ENCODE measurements at places on chromosomes 6 and 20.
A peak's percentile ranks its signal among the peaks of the same experiment; 100 is the strongest.

GRCh38 chr6:5335020-5335419 lies 73.7 kb downstream of the FARS2 start:
- no peak for DNase-seq

- DNase-seq = no peak
These were observed 100.2 kb upstream of the TMEM181 start for GRCh38 chr6:158459726-158460125.

GRCh38 chr6:163679753-163680152 lies 265.2 kb downstream of the QKI start:
- DNase-seq = no peak

GRCh38 chr6:168313431-168314011 lies 6.1 kb downstream of the DACT2 start:
- peak; percentile 50 for DNase-seq

- no peak for DNase-seq
These were observed 187.0 kb upstream of the TAB2 start for GRCh38 chr6:149130508-149130907.

GRCh38 chr6:157479464-157480303 lies 98.7 kb downstream of the ZDHHC14 start:
- no peak for DNase-seq

GRCh38 chr6:99305021-99305554 lies 44.4 kb downstream of the FAXC start:
- no peak for DNase-seq

DNA sequence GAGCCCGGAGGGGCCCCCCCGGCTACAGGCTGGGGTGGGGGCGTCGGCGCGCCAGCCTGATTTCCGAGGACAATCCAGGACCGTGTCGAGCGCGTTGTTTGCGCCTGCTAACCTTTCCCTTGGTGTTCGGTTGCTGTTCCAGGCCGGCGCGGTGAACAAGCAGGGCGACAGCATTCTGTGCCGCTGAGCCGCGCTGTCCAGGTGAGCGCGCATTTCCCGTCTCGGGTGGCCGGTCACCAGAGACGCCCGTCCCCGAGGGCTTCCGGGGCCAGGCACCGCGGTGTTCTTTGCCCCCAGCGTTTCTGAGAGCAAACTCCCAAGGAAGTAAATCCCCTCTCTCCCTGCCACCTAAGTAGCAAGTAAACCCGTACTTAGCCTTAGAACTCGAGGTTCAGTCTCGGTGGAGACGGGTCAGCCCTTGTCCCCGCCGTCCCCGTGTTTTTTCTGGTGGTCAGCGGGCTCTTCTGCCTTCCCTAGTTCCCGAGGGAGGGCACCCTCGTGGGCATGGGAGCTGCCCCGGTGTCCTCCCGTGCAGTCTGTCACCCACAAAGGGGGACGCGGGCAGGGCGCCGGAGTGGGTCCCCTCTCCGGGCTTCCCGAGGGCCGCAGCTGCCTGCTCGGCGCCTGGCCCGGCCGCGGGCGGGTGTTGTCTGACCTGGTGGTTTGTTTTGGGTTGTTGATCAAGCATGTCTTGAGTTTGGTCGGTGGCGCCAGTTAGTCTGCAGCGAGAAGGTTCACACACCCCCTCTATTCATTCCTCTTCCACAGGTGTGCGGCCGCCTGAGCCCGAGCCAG lies 1.5 kb downstream of the ID4 start:
- DNase-seq = no peak

DNA sequence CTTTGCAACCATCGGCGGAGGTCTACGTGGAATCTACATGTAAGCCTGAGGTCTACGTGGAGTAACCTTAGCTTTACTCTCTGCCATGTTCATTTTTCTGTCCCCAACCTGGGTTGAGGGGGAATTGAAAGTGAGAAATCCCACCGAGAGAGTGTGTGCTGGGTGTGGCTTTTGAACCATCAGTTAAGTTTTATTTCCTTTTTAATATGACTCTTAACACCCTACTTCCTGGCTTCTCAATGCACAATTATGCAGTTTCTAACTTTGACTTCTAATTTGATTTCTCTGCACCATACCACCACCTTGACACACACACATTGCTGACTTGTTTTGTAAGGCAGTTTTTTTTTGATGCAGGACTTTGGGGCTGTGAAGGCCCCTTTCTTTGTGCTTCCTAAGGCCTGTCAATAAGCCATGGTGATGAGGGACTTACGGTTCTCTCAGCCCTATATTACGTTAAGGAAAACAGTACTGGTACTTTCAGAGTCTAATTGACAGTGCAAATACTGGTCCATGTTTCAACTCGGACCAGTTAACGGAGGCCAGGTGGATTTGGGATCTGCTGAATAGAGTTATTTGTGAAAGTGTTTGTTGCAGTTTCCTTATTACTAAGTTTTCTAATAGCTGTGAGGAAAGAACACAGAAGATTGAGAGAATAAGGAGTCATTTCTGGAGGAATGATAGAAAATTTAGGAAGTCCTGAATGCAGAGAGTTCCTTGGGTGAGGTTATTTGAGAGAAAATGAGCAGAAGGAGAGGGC lies 206.5 kb downstream of the JARID2 start:
- no peak for DNase-seq

DNA sequence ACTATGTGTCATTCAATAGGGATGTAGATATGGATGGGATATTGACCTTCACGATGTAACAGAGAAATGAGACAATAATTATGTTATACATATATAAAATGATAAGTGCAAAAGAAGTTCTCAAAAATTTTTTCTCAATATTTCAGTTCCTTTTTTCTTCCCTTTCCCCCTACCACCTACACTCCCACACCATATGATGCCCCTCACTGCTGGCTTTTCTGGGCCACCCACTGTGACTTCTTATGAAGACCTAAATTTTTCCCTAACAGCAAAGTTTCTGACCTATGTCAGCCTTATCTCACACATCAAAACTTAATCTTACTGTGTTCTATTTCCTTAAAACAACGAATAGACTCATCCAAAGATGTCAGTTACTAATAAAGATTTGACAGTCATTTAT lies 89.9 kb upstream of the MYLIP start:
- no peak for DNase-seq

GRCh38 chr6:36419310-36419709 lies 23.3 kb downstream of the PXT1 start:
- no peak for DNase-seq

DNA sequence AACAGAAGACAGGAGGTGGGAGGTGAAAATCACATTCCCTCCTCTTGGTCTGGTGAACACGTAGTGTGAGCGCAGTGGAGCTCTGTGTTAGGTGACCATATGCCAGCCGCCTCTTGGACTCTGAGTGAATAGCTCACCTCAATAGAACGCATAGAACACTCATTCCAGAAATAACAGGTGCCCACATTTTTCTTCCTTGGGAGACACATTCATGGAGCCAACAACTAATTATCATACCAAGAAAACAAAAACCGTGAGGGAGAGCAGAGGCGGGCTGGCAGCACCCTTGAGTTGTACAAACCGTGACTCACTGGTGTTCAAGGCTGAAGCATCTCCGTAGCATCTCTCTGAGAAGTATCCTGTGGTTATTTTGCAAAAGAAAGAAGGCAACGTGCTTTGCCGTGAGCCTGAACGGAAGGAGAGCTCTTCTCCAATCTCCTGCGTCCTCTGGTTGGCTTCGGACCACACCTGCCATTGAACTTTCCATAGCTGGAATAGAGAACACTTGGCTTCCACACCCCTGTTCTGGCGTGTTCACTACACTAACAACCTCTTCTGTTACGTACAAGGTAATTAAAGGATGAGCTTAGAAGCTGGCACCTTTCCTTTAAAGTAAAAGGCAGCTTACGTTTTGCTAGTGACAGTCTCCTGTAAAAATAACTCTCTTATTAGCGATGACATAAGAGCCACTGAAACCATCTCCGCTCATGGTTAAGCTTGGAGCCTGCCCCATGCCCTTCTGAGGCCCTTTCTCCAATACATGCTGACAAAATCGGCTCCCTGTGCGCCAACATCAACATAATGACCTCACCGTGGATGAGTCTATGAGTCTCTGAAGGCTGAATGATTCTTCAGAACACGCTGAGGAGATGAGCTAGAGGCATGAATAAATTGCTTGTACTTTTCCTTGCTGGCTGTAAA lies 30.2 kb upstream of the SGK1 start:
- DNase-seq = peak; percentile 87

DNA sequence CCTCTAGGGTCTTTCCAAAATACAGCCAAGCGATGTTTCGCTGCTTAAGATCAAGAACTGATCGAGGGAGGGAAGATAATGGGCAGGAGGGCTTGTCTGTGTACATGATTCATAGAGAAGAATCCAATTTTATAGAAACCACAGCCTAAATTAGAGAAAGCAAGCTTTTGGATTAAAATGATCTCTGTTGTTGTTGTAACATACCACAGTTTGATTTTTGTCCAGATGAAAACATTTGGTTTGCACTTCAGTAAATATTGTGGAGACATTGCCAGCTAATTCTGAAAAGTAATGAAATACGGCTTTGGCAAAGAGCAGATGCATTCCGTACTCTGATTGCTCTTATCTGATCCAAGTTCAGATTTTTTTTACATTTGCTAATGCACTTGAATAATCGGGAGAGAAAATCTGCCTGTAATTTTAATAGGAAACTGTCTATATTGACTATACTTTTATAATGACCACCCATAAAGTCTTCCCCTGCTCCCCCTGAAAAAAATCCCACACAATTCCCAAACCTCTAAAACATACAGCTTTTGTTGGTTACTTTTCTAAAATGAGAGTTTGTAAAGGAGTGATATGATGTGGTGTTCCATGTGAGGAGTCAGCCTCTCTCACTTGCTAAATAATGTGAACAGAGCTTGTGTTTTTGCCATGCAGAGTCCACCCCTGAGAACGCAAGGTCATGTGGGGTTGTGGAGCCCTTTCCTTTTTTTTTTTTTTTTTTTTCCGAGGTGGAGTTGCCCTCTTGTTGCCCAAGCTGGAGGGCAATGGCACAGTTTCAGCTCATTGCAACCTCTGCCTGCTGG lies 199.9 kb downstream of the DTNBP1 start:
- DNase-seq = no peak

GRCh38 chr20:7859356-7859802 lies 80.9 kb downstream of the HAO1 start:
- peak; percentile 36 for DNase-seq

DNA sequence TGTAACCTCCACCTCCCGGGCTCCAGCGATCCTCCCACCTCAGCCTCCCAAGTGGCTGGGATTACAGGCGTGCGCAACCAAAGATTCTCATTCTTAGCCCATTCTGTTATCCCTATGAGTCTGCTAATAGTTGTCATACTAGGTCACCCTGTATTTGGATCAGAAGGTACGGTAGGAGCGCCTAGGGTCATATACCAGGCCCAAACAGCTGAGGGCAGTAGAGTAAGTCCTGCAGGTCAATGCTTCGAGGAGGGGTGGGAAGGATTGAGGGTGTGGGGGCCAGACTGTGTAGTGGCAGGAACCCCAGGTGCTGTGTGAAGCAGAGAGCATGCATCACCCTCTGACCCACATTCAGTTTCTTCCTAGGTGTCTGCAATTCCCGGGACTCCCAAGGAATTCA lies 22.7 kb upstream of the POU5F1 start:
- DNase-seq = no peak

DNA sequence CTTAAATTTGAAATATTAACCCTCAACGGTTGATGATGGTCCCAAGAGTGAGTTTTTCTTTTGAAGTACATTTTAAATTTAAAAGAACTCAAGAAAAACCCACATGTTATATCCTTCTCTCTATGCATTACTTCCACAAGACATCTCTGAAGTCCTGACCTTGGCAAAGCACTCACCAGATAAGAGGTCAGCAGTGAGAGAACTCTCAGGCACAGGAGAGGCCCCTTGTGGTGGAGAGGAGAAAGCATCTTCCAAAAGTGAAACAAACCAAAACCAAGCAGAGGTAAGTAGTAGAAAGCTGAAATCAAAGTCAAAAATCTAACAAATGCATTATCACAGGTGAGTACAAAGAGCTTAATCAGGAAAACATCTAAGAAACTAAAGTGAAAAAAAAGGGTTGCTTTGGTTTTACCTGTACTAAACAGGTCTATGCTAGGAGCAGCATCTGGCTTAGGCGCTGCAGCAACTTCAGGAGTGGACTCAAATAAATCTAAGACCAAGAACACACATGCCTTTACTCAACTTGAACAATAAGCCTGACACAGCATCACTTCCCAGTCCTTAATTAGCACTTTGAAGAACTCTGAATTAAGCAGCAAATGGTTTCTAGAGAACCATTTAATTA lies 80.5 kb downstream of the PRSS35 start:
- DNase-seq = no peak

DNA sequence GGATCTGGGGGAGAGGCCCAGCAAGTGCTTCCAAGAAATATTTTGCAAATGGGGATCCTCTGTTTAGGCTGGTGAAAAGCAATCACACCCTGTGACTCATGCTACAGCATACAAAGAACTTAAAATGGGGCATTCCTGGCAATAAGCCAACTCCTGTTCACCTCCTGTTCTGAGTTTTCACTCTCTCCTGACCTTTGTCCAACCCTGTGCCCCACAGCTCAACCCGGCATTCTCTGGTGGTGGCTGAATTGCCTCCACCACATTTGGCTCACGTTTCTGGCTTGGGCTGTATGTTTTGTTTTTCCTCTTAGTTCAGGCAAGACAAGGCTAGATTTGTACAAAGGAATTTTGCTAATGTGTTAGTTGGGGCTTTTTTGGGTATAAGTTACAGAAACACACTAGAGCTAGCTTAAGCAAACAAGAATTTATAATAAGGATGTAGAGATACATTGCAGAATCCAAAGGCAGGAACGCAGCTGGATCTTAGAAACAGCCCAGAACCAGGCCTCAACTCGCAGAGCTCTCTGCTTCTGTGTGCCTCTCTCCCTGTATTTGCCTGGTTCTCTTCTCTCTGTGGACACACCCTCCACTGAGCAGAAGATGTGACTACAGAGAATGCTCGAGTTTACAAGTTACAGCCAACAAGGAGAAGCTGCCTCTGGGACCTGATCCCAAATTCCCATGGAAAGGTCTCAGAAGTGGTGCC lies 9.4 kb downstream of the ABCC10 start:
- DNase-seq = no peak

GRCh38 chr20:3248167-3248992 lies 9.4 kb upstream of the SLC4A11 start:
- DNase-seq = no peak

GRCh38 chr20:62741191-62741691 lies 32.6 kb downstream of the NTSR1 start:
- peak; percentile 54 for DNase-seq

DNA sequence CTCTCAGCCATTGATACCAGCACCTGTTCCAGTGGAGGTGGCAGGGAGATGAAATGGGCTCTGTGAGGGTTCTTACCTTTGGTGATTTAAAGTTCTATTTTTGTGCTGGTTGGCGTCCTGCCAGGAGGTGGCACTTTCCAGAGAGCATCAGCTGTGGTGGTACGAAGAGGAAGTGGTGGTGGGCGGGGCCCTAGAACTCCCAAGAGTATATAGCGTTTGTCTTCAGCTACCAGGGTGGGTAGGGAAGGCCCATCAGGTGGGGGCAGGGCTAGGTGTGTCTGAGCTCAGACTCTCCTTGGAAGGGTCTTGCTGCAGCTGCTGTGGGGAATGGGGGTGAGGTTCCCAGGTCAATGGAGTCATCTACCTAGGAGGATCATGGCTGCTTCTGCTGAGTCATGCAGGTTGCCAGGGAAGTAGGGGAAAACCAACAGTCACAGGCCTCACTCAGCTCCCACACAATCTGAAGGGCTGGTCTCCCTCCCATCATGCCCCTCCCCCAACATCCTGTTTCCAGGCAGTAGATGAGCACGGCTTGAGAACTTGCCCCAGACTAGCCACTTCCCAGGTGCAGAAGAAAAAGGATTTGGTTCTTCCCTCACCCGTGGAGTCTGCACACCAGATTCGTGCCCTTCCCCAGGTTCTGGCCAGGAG lies 46.6 kb downstream of the MOXD1 start:
- no peak for DNase-seq

Data from posterior cingulate gyrus (tissue), 11 donors.